ENCODE measurements at places on chromosomes 2 and 18. TPM values are rescaled to one million over a fixed set of nuclear protein-coding genes. Genes with fewer than 3 reads are reported as not detected.

- H3K36me3 ChIP-seq = no peaks in the 10 kb centered on the region
- DNase-seq = no peak
- peaks cover 22% of the 10 kb centered on the region for H3K27me3 ChIP-seq
- no peak overlapping the region for H3K27ac ChIP-seq
Observed at GRCh38 chr2:9146646-9147045, 60.0 kb upstream of the ASAP2 start.

DNA sequence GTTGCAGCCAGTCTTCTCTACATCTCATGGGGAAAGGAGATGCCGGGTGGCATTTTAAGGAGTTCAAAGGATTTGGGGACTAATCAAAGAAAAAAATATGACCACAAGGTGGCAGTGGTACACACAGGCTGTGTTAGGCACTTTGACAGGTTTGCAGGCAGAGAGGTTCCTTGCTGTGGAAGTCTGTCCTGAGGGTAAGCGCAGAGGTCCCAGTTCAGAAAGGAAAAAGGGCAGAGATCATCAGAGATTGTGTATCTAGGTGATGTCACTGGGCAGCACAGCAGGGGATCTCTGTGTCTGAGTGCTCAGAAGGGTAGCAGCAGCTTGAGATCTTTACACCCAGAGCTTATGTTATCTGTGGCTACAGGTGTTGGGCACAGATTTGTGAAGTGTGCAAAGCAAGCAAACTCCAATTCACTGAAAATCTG lies 231.4 kb downstream of the LRRTM1 start:
- H3K36me3 ChIP-seq = no peaks in the 10 kb centered on the region
- H3K27ac ChIP-seq = no peak overlapping the region
- H3K4me3 ChIP-seq = no peak overlapping the region
- H3K27me3 ChIP-seq = no peaks in the 10 kb centered on the region
- DNase-seq = no peak

GRCh38 chr2:227186751-227187150 lies 22.3 kb downstream of the COL4A3 start:
- H3K4me1 ChIP-seq = peaks cover 5% of the 10 kb centered on the region
- H3K36me3 ChIP-seq = no peaks in the 10 kb centered on the region
- no peaks in the 10 kb centered on the region for H3K27me3 ChIP-seq
- H3K27ac ChIP-seq = no peak overlapping the region
- no peak for DNase-seq

DNA sequence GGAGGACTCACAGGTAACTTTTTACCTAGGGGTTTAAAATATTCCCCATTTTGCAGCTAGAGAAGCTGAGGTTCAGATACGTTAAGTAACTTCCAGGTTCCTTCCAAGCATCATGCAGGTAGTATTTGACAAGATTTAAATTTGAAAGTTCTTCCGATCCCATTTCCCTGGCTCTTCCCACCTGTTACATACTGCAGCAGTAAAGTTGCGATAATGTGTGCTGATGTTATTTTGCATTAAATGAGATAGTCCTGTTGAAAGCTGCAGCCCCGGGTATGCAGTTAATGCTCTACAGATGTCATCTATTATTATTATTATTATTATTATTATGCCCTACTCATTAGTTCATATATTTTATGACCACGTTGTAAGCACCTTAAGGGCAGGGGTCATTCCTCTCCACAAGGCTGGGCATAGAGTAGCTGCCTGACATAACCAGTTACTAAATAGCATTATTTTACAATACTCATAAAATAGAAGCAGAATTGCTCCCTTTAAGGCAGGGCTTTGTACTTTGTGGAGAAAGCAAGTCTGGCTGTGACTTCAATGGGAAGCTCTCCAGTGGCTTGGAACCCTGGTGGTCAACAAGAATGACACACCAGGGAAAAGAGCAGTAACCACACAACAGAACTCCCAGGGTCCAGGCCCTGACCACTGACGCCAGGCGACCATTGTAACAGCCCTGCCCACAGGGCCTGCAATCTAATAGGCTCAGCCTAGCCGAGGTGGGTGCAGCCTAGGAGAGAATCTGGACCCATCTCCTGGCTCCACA lies 112.0 kb upstream of the STPG4 start:
- H3K4me1 ChIP-seq = peaks cover 21% of the 10 kb centered on the region
- no peaks in the 10 kb centered on the region for H3K27me3 ChIP-seq
- no peak overlapping the region for H3K27ac ChIP-seq
- H3K36me3 ChIP-seq = no peaks in the 10 kb centered on the region
- no peak for DNase-seq

- peaks cover 2% of the 10 kb centered on the region for H3K4me1 ChIP-seq
- no peak for DNase-seq
- no peak overlapping the region for H3K4me3 ChIP-seq
- H3K36me3 ChIP-seq = no peaks in the 10 kb centered on the region
- no peak overlapping the region for H3K27ac ChIP-seq
Observed at GRCh38 chr2:210072922-210073509, 70.6 kb downstream of the RPE start.

- no peak overlapping the region for H3K4me3 ChIP-seq
- H3K27ac ChIP-seq = no peak overlapping the region
- H3K4me1 ChIP-seq = peaks cover 10% of the 10 kb centered on the region
- no peaks in the 10 kb centered on the region for H3K27me3 ChIP-seq
- no peak for DNase-seq
- H3K36me3 ChIP-seq = no peaks in the 10 kb centered on the region
Observed at GRCh38 chr18:67961701-67962440, 445.4 kb upstream of the DSEL start.

DNA sequence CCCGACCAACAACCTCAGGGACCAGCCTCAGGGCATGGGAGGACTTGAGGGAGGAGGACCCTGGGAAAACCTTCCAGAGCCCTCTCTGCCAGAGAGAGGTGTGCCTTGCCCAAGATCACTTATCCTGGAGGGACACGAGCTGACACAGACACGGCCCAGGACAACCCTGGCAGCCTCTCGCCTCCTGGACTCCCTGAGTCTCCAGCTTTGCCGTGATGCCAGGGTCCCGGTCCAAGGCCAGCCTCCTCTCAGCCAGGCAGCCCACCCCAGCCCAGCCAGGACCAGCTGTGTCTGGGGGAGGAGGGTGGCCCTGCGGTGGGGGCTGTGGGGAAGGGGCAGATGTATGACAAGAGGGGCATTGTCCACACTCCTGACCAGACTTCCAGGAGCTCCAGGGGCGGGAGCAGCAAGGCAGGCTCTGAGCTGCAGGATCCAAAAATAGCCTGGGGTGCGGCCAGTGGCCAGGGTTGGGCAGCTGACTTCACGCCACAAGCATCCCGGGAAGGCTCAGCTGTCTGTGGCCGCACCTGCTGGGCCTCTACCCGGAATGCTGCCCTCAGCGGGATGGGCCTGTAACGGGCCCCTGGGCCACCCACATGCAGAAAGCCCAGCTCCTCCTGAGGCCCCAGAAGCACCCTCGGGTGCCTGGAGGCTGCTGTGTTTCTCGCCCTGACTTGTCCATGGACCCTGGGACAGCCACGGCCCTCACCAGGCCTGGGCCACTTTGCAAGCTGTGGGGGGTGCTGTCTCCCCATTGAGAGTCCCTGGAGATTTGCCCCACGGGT lies 65.5 kb upstream of the GPC1 start:
- no peak overlapping the region for H3K27ac ChIP-seq
- no peaks in the 10 kb centered on the region for H3K4me1 ChIP-seq
- H3K27me3 ChIP-seq = no peaks in the 10 kb centered on the region
- H3K4me3 ChIP-seq = no peak overlapping the region
- no peaks in the 10 kb centered on the region for H3K36me3 ChIP-seq

- H3K27me3 ChIP-seq = no peaks in the 10 kb centered on the region
- DNase-seq = no peak
- H3K4me3 ChIP-seq = no peak overlapping the region
- no peaks in the 10 kb centered on the region for H3K4me1 ChIP-seq
- H3K27ac ChIP-seq = no peak overlapping the region
- H3K36me3 ChIP-seq = no peaks in the 10 kb centered on the region
Observed at GRCh38 chr2:113018509-113018908, 13.2 kb downstream of the IL36A start.

DNA sequence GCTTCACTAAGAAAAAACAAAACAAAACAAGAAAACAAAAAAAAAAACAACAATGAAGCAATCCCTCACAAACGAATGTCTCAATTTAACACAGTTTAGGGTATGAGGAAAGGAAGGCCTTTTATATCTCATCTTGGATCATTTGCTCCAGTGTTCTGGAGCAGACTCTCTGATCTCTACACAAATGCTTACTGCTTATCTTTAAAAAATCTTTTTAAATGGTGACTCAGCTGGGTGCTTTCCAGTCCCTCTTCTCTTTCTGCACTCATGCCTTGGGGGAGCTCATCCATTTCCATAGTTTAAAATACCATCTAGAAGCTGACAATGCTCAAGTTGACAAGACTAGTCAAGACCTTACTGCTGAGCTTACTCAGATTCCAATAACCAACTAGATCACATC lies 56.2 kb downstream of the ETAA1 start:
- no peaks in the 10 kb centered on the region for H3K36me3 ChIP-seq
- H3K4me3 ChIP-seq = no peak overlapping the region
- no peak for DNase-seq
- H3K4me1 ChIP-seq = no peaks in the 10 kb centered on the region

- H3K27ac ChIP-seq = no peak overlapping the region
- no peaks in the 10 kb centered on the region for H3K36me3 ChIP-seq
- no peak for DNase-seq
- H3K4me3 ChIP-seq = no peak overlapping the region
- H3K4me1 ChIP-seq = no peaks in the 10 kb centered on the region
Observed at GRCh38 chr18:30971338-30971956, 71.1 kb downstream of the DSC3 start.

DNA sequence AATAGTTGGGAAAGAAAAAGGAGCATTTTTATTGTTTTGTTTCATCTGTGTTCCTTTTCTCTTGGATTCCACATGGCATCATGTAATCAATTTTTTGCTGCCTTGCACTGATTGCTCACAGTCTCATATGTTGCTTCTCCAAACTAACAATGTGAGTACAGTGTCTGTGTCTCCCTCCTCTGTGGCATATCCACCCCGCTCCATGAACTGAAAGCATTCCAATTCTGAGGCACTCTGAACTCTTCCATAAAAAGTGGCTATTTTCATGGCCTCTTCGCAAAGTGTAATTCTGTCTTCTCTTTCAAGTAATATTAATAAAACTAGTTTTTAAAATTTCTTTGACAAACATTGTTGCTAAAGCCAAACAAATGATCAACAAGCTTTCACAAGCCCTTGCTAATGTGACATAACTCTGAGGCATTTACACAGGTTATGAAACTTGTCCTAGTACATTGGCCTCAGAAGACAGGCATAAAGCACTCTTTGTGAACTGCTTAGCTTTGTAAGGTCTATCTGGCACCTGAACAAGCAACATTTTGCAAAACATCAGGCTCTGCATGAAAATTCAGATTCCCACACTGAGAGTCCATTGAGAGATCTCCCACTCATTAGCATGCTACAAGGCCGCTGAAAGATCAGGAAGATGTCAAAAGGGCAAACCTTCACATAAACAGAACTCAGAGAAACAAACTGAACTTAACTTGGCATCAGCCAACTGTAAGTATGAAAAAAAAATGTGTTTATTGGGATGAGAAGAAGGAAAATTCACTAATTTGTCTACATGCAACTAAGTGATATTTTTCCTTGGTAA lies 33.0 kb downstream of the GPR75 start:
- no peak overlapping the region for H3K27ac ChIP-seq
- H3K36me3 ChIP-seq = no peaks in the 10 kb centered on the region
- no peak for DNase-seq
- H3K27me3 ChIP-seq = no peaks in the 10 kb centered on the region
- no peaks in the 10 kb centered on the region for H3K4me1 ChIP-seq
- H3K4me3 ChIP-seq = no peak overlapping the region

- no peaks in the 10 kb centered on the region for H3K4me1 ChIP-seq
- H3K36me3 ChIP-seq = no peaks in the 10 kb centered on the region
- no peak overlapping the region for H3K4me3 ChIP-seq
- DNase-seq = no peak
- H3K27ac ChIP-seq = no peak overlapping the region
Observed at GRCh38 chr18:73669297-73669696, 478.3 kb downstream of the FBXO15 start.

GRCh38 chr2:237412988-237413776 lies 782 bp downstream of the COL6A3 start:
- no peaks in the 10 kb centered on the region for H3K36me3 ChIP-seq
- H3K27ac ChIP-seq = no peak overlapping the region
- no peak for DNase-seq
- no peak overlapping the region for H3K4me3 ChIP-seq
- H3K27me3 ChIP-seq = no peaks in the 10 kb centered on the region
- peaks cover 2% of the 10 kb centered on the region for H3K4me1 ChIP-seq

DNA sequence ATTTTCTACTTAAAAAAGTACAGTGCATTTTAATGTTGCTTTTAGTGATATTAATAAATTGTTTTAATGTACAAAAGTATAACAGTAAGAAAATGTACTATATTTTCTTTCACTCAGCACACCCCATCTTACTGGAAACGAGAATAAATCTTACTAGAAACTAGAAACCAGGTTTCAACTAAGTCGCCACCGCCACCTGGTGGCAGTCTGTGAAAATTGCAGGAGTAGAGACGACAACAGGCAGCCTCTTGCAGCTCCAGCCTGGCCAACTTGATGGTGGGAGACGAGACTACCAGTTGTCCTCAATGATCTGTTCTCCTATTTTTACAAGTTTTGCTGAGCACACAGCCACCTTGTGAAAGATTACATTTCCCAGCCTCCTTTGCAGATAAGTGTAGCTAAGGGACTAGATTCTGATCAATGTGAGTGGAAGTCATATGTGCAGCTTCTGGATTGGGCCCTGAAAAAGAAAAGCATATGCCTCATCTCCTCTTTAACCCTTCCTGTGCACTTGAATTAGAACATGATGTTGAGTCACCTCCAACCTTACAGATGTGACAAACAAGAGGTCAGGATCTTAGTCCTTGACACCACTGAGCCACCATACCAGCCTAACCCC lies 8.7 kb downstream of the OTOF start:
- no peak overlapping the region for H3K4me3 ChIP-seq
- H3K27me3 ChIP-seq = no peaks in the 10 kb centered on the region
- peak; percentile 75 for DNase-seq
- no peaks in the 10 kb centered on the region for H3K36me3 ChIP-seq

- H3K4me1 ChIP-seq = peaks cover 15% of the 10 kb centered on the region
- no peaks in the 10 kb centered on the region for H3K27me3 ChIP-seq
- H3K4me3 ChIP-seq = no peak overlapping the region
- peaks cover 23% of the 10 kb centered on the region for H3K36me3 ChIP-seq
Observed at GRCh38 chr2:229784791-229785190, 70.4 kb upstream of the DNER start.

GRCh38 chr18:4677006-4677405 lies 221.9 kb upstream of the DLGAP1 start:
- H3K27ac ChIP-seq = no peak overlapping the region
- H3K36me3 ChIP-seq = no peaks in the 10 kb centered on the region
- H3K4me3 ChIP-seq = no peak overlapping the region
- no peak for DNase-seq

The RNASEH1 gene
- total RNA-seq = 40.8 TPM

The NYAP2 gene
- total RNA-seq = not detected

The ERBB4 gene
- 0.34 TPM for total RNA-seq

The ABCG5 gene
- total RNA-seq = not detected

The RIOK3 gene
- 17.6 TPM for total RNA-seq

The ALS2 gene
- total RNA-seq = 36.4 TPM

The SCYGR2 gene
- total RNA-seq = not detected

The MYO5B gene
- 6.9 TPM for total RNA-seq

The CAVIN2 gene
- total RNA-seq = not detected

The RESP18 gene
- total RNA-seq = not detected
